ENCODE measurements at places on chromosomes 1 and 21.

GRCh38 chr1:178577882-178578281 is 65.0 kb downstream of the TEX35 start:
- DNase-seq: no peak

DNA sequence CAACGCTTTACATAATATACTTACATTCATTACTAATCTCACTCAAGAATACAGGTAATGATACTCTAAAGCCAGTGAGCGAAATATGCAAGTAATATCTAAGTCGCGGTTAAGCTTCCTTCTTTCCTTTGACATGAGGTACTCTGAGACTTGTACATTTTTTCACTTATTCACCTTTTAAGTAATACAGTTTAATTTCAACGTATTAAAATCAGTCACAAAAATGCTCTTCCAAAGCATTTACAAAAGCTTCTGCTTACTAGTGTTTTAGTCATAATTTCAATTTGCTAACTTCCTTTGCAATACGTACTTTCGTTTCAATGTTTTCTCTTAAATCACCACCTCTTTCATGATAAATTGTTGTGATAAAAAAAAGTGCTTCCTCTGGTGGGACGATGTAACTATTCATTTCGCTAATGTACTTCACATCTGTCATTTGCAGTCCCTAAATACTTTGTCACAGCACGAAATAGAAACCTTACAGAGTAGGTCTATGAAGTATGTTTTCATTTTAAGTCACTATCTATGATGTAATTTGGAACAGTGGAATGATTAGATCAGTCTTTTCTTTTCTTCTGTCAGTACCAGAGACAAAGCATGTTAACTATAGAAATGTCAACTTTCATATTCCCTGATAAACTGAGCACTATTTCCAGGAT is 34.0 kb upstream of the ADGRL4 start:
- DNase-seq: no peak

- DNase-seq: no peak
These were observed 15.7 kb upstream of the H6PD start for GRCh38 chr1:9218917-9219316.

- no peak for DNase-seq
These were observed 19.1 kb downstream of the SLC25A33 start for GRCh38 chr1:9558271-9558945.

- peak; percentile 61 for DNase-seq
These were observed 791 bp upstream of the STUM start for GRCh38 chr1:226547754-226548191.

All from GM12891 (cell line).